ENCODE measurements at places on chromosomes 6 and 20. TPM values are rescaled to one million over a fixed set of nuclear protein-coding genes. Genes with fewer than 3 reads are reported as not detected.

DNA sequence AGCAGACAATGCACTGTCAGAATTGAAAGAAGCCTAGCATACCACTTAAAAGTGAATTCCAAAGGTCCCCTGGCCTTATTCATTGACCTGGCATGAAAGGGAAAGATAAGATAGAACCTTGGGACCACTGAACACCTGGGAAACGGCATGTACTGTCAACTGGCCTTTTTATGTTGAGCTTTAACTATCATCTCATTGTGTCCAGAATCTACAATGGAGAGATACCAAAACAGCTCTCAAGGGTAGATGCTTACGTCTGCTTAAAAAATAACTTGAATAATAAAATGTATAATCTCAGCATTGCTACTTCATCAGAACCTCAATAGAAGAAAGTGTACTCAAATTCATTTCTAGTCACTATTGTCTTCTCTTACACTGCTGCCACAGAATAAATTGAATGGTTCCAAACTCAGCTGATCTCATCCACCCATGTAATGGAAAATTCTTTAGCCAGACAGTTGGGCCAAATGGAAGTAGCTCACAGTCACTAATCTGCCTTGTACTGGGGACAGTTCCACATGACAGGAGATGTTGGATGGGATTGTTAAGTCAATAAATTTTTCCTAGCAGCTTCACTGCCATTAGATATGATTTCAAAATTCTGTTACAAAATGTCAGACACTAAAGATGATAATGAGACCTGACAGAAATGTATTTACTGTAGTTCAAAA lies 93.8 kb downstream of the MLIP start:
- no peaks in the 10 kb centered on the region for H3K4me1 ChIP-seq
- no peak overlapping the region for H3K4me3 ChIP-seq
- no peaks in the 10 kb centered on the region for H3K27me3 ChIP-seq
- no peaks in the 10 kb centered on the region for H3K36me3 ChIP-seq

The KHDC1L gene
- not detected for total RNA-seq

The SIRPG gene
- 0.28 TPM for total RNA-seq

DNA sequence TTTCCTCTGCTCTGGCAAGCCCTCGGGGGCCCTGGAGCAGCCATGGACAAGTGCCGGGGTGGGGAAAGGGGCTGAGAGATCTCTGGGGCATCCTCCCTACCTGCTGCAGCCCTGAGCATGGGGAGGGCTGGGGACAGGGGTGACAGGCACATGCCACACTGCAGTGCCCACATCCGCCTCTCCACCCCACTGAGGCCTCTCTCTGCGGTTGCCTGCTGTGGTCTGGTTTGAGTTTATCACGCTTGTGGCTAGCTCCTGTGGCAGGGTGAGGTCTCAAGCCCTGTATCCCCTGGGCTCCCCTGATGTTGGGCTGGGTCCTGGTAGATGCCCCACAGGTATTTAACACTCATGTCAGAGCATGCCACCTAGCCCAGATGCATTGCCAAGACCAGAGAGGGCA lies 52.9 kb upstream of the MLN start:
- DNase-seq, result no peak
- H3K27ac ChIP-seq, result no peak overlapping the region
- no peaks in the 10 kb centered on the region for H3K27me3 ChIP-seq

- peak overlapping the region; percentile 50 for H3K27ac ChIP-seq
- no peak overlapping the region for H3K4me3 ChIP-seq
- peak; percentile 79 for DNase-seq
- no peaks in the 10 kb centered on the region for H3K36me3 ChIP-seq
- H3K27me3 ChIP-seq, result no peaks in the 10 kb centered on the region
Measured at GRCh38 chr6:56372406-56372995, 125.1 kb upstream of the COL21A1 start.

The PLEKHG1 gene
- 42.0 TPM for total RNA-seq

The ZC2HC1B gene
- 0.28 TPM for total RNA-seq

DNA sequence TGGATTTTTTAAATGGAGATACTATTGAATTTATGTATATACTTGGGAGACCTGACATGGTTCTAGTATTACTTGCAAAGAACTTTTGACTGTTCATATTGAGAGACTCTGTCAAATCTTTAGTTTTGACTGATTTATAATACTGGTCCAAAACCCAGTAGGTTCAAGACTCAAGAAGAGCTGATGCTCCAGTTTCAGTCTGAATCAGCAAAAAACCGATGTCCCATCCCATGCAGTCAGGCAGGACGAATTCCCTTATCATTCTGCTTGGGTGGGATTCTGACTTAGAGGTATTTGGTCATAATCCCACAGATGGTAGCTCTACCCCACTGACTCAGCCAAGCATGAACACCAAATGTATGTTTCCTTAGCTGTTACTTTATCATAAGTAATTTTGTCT lies 29.5 kb downstream of the ZNF334 start:
- no peak overlapping the region for H3K4me3 ChIP-seq
- no peaks in the 10 kb centered on the region for H3K4me1 ChIP-seq
- DNase-seq, result no peak
- H3K27me3 ChIP-seq, result peaks cover 3% of the 10 kb centered on the region
- no peaks in the 10 kb centered on the region for H3K36me3 ChIP-seq
- no peak overlapping the region for H3K27ac ChIP-seq

The TUBE1 gene
- total RNA-seq, result 15.9 TPM

GRCh38 chr6:135325624-135326424 lies 144.7 kb downstream of the MYB start:
- H3K27me3 ChIP-seq, result no peaks in the 10 kb centered on the region
- no peak for DNase-seq
- H3K36me3 ChIP-seq, result peaks cover 6% of the 10 kb centered on the region
- no peak overlapping the region for H3K27ac ChIP-seq
- H3K4me3 ChIP-seq, result no peak overlapping the region

The ADGRF1 gene
- 4.0 TPM for total RNA-seq

Measured in lung (tissue), 17 donors.